ENCODE measurements at places on chromosomes 7 and 10.

GRCh38 chr7:42097752-42098151 lies 139.3 kb downstream of the GLI3 start:
- no peak for DNase-seq

DNA sequence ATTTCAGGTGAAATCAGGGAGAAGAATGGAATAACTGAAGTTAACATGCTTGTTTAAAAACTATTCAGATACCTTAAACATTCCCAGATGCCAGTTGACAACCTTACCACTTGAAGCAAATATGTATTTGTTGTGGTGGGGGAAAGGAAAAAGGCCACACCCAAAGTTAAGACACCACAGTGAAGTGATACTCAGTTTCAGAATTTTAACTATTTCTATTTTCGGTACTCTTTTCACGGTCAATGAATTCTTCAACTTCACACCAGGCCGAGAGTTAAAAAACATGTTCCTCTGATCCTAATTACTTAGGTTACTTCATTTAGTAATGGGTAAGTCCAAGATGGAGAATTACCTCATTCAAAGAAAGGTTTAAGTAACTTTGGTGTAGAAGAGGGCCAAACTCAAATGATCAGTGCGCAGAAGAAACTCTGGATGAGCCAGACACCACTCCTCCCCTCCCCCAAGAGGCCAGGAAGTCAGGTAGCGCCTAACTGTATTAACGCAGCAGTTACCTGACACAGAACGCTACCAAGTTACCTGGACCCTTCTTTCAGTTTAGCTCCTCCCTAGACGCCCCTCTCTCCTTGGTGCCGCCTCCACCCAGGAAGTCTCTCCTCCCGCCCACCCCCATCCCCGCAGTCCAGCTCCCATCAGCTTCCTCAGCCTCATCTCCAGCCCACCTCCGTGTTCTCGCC lies 700 bp downstream of the MTPN start:
- peak; percentile 37 for DNase-seq

- no peak for DNase-seq
Observed at GRCh38 chr10:88787463-88787862, 15.1 kb upstream of the LIPM start.

- no peak for DNase-seq
Observed at GRCh38 chr10:69360485-69361302, 56.0 kb downstream of the TACR2 start.

DNA sequence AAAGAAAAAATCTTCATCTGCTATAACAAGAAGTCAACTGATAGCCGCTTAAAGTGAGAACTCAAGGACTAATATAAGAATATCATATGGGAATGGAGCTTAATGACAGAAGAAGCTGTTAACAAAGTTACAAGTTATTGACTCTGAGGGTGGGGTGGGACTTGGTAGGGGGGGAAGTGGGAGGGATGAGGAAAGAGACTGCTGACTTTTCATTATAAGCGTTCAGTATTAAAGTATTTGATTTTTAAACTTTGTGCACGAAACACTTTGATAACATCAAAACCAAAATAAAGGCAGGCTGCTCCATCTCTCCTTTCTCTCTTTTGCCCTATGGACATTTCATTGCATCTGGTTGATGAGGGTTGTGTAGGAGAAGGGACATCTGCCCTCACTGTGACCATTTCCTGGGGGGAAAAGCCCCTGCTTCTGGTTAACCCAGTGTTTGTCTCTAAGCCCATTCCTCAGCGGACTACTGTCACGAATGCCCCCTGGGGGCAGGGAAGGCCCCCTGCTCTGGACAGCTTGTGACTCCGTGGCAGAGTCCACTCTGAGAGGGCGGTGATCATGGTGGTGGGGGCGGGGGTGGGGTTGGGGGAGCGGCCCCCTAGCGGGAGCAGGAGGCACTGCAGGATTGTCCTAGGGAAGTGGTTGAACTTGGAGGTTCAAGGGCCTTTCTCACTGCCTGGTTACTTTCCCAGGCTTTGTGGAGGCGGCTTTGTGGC lies 17.4 kb downstream of the SLC13A4 start:
- peak; percentile 4 for DNase-seq

GRCh38 chr10:128314686-128315085 lies 188.5 kb upstream of the MKI67 start:
- no peak for DNase-seq

DNA sequence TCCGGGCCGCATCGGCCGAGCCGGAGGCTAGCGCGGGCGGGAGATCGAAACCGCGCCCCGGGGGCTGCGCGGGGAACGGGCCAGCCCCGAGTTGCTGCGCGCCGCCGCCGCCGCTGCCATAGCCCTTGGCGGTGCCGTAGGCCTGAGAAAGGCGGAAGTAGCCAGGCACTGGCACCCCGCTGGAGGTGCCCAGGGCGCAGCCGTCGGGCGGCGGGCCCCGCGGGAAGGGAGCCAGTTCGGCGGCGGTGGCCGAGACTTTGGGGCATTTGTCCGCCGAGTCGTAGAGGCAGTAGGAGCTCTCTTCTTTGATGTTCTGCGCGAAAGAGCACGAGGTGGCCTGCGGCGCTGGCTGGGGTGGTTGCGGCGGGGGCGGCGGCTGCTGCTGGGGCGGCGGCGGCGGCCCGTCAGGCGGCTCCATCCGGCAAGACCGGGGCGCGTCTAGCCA lies 587 bp downstream of the HOXA10 start:
- peak; percentile 35 for DNase-seq

- DNase-seq = no peak
Observed at GRCh38 chr7:91263384-91264045, 718 bp upstream of the FZD1 start.

Measured in activated naive CD4-positive, alpha-beta T cell treated with Interleukin-2 at 50 U/mL for 16 hours (primary cell).